ENCODE measurements at places on chromosomes 3 and 15.

DNA sequence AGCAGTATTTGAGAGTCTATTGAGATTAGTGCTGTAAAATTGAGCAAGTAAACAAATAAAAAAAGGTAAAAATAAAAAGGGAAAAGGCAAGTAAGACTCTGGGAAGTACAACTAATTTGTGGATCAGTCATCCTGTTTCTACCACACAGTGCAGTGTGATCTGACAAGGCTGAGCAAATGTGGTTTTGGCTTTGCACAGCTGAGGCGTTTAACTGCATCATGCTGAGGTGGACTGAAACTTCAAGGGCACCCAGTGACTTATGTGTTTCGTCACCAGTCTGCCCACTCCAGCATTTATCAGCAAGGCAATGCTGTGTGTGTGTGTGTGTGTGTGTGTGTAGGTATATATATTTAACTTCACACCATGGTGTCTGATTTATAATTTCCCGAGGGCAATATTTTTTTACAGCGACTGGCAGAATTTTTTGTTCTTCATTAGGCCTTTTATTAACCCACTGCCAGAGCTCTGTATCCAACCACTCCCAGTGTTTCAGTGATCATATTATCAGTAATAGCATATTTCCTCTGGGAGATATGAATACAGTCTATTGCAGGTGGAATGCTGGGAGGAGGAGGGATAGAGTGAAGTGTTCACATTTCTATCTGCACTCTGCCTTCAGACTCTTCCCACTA lies 131.5 kb upstream of the SATB1 start:
- no peak for DNase-seq

DNA sequence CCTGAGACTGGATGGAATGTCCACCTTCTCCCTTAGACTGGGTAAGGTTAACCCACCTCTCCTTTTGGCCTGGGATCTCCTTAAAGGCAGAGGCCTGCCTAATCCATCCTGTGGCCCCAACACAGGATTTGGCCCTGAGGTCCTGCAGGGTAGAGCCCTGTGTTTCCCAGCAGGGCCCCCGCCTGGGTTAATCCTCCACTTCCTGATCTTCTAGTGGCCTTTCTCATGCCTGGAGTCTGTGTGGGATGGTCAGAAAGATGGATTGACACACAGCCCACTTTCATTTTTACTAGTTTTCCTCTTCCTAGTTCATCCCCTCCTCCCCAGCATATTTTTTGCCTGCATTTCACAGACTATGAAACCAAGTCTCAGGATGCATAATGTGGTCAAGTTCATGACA lies 48.9 kb upstream of the SLC6A6 start:
- DNase-seq: no peak

DNA sequence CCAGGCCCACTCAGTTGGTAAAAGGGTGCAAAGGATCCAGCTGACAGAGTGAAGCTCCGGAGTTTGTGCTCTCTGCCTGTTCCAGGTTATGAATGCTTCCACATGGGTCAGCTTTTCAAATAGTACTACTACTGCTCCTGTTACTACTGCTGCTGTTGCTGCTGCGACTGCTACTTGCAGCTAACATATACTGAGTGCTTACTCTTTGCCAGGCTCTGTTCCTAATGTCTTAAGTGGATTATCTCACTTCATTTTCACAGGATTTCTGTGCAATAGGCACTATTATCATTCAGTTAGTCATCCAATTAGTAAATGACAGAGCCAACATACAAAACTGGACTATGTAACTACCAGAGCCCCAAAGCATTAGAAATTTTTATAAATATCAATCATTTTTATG lies 106.5 kb downstream of the IQCH start:
- DNase-seq: no peak

DNA sequence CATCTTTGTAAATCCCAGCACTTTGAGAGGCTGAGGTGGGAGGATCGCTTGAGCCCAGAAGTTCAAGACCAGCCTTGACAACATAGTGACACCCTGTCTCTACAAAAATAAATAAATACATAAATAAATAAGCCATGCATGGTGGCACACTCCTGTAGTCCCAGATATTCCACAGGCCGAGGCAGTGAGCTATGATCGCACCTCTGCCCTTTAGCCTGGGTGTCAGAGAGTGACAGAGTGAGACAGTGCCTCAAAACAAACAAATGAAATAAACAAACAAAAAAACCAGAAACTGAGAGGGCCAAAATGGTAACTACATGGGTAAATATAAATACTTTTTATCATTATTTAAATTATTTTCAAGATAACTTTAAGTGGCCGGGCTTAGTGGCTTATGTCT lies 445.4 kb downstream of the ZIC1 start:
- no peak for DNase-seq

GRCh38 chr3:186678604-186679003 lies 12.8 kb downstream of the HRG start:
- DNase-seq: no peak

DNA sequence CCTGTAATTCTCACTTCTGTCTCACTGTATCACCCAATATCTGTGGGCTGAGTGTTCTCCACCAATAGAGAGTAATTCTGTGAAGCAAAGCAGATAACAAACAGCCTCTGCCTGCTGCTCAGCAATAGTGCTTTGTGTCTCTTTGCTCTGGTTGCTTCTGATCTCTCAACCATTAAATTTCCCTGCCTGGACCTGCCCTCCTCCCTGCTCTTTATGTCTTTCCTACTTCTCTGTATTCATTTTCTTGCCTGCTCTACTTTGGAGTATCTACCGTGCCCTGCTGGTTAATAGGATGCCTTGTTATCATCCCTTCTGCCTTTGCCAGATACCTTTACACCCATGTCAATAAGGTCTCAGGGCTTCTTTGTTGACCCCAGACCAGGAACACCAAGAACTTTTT lies 102.9 kb upstream of the CGNL1 start:
- peak; percentile 16 for DNase-seq

GRCh38 chr3:13811614-13812013 lies 68.3 kb downstream of the WNT7A start:
- no peak for DNase-seq

GRCh38 chr3:152318512-152318911 lies 49.8 kb downstream of the MBNL1 start:
- no peak for DNase-seq

DNA sequence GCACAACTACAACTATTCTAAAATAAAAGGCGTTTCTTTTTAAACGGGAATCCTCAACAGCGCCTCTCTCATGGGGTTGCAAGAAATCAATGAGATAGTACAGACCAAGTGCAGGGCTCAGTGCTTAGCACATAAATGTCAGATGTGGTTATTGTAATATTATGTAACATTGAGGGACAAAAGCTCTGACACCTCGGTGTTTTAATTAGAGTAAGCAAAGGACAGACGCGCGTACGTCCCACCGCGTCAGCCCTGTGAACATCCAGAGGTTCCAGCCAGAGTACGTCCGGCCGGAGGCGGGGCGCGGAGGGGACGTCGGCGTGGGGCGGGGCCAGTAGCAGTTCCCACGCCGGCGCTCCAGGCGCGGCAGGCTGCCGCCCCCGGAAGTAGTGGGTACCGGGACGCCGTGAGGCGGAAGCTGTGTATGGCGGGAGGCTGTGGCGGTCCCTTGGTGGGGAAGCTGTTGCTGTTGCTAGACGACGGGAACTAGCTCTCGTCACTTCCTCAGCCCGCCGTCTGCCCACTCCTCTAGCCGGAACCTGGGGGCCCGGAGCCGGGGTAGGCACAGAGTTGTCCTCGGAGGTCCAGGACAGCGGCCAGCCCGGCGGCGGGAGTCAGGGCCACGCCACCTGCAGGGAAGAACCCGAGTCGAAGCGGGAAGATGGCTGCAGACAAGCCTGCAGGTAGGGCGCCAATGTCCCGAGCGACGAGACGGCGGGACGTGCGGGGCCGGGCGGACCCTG lies at the start of gene CNOT10:
Gene CNOT10, plus strand, starts transcription at position 389 of the 743 bp plus-strand sequence. Its CDS starts 273 bp downstream, at position 662.
- peak; percentile 88 for DNase-seq

GRCh38 chr3:137294139-137294538 lies 336.4 kb downstream of the IL20RB start:
- no peak for DNase-seq

DNA sequence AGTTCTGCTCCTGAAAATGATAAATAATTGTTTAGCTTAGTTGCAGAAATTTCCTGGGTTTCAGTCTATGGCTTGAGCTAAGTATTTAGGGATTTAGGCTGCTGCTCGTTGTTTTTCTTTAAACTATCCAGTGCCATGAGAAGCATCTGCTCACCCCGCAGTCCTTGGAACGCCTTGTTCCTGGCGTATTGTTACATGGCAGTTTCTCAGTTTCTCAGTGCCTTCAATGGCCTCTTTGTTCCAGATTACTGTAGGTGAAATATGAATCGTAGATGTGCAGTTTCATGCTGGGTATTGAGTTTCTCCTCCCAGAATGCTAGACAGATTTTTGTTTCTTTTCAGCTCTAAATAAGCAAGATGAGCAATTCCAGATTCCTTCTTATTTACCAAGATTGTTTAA lies 269.5 kb upstream of the GBE1 start:
- DNase-seq: no peak

- DNase-seq: no peak
These were observed 4.2 kb upstream of the NUP210 start for GRCh38 chr3:13424141-13424844.

DNA sequence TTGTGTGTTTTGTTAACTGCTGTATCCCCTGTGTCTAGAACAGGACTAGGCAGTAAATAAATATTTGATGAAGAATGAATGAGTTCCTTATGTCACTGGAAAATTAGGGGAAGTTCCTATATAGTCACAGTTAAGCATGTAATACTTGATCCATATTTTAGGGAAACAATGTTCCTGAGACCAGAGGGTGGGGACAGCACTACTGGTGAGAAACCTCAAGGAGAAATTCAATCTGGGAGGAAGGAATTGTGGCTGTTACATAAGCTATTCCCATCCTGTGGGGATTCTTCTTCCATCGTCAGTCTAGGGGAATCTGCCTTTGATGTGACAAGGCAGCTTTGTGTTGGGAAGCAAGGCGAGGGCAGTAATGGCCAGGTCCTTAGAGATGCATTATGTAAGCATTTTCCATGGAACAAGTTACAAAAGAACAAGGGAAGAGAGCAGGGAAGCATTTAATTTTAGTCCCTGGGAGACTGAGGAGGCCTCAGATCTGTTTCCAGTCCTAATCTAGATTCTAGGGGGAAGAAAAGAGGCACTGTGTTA lies 219.3 kb upstream of the TTC14 start:
- DNase-seq: no peak

GRCh38 chr3:132788301-132788671 lies 66.1 kb upstream of the NPHP3 start:
- DNase-seq: no peak

- no peak for DNase-seq
These were observed 165.1 kb upstream of the GOLIM4 start for GRCh38 chr3:168260859-168261258.

Measured in DMS53 (cell line).